SW480 (cell line): ENCODE measurements at places on chromosomes 6 and 20.

DNA sequence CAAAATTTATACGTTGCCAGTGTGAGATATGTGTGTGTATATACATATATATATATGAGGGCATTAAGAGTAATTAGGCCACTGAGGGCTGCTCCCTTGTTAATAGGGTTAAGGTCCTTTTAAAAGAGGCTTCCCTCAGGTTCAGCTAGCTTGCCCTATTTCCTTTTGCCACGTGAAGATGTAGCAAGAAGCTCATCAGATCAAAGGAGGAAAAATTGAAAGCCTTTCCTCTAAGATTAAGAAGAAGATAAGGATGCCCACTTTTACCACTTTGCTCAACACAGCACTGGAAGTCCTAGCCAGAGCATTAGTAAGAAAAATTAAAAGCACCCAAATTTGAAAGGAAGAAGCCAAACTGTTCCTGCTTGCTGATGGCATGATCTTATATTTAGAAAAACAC is 33.2 kb upstream of the ISM1 start:
- no peak for DNase-seq

DNA sequence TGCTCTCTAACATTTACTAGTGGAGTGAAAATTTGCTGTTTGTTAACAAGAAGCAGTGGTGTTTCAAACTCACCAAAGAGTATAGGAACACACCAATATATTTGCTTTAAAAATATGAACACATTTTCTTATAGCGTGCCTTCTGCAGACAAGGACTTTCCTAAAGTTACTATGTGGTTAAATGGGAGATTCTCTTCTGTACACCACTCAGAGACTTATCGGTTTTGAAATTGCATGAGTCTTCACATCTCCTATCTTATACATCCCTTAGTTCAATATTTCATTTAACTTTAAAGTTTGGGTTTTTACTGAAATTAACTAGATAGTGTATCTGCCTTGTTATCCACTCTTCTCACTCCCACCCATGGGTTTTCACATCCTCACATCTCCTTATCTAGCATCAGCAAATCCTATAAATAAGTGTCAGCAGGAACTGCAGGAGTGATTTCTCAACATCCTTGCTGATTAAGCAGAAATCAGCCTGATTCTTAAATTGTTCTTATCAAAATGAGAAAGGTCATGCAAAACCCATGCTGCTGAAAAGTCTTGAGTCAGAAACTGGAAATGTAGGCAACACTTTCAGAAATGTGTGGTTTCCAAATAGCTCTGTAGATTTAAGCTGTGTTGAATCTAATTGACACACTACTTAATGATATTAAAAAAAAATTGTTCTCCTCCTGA is 1075.6 kb upstream of the GJE1 start:
- no peak for DNase-seq

DNA sequence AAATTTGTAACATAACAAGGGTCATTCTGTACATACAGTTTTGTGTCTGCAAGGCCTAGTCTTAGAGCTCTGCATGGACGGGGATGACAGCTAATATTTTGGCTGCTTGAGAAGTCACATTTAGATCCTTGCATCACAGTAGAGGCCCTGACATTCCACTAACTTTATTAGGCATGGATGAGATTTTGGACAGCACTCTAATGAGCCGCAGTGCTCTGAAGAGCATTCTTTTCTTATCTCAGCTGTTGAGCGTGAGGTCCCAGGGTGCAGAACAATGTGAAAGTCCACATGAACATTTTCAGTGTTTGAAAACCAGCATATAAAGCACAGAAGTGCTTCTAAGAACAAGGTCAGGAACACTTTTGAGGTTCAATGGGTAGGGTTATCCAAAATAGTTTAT is 58.9 kb downstream of the IPCEF1 start:
- DNase-seq = no peak

DNA sequence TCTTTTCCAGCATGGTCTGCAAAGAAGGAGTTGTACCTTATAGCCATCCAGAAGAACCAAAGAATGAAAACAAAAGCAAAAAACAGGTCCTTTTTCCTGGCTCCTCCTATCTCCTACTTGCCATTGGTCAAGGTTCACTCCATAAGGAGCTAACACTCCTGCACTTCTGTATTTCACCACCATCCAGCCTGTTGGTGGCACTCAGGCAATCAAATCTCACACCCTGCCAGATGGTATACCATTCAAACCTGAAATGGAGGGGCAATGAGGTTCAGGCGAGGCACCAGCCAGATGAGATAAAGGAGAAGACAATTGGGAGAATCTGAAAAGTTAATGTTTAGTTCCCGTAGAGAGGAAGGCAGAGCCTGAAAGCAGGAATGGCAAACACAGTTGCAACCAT is 203.8 kb downstream of the ALDH8A1 start:
- DNase-seq = no peak

- DNase-seq = peak; percentile 30
Measured at GRCh38 chr6:119627908-119628669, 278.5 kb upstream of the MAN1A1 start.

DNA sequence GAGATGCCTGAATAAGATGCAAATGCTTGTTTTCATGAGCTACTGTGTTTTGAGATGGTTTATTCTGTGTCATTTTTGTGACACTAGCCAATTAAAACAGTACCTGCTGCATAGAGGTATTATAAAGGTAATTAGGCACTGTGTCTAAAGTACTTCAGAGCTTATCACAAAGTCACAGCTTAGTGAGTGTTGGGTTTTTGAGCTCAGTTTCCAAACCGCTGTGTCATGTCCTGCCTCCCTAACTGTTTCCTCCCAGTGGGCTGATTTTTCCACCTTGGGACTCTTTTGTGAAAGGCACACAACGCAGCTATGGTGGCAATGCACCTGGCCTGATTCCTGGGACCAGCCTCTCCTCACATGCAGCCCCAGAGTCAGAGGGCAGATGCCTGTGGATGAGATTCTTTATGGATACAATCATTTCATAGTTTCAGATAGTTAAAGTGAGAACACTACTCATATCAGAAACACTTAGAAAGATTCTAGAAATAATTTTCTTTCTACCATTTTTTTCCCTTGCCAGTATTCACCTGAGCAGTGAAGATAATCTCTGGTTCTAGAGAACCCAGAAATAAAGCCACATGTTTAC is 41.3 kb upstream of the TAGAP start:
- DNase-seq = no peak

DNA sequence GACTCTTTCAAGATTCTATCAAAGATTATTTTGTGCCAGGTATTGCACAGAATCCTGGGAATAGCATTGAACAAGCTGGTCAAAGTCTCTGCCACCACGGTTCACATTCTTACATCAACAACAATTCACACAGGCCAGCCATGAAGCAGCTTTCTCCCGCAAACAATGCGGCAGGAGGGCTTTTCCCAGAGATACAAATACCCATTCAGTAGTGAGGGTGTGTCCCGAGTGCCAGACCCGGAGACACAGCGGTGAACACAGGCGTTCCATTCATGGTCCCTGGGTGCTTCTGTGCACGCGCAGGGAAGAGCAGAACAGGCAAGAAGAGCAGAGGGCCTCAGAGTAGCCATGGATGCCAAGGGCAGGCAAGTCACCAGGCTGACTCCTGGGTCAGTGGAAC is 83.3 kb upstream of the PDE10A start:
- DNase-seq = no peak

GRCh38 chr20:61767761-61768494 is 297.8 kb downstream of the TAF4 start:
- DNase-seq = no peak

- peak; percentile 76 for DNase-seq
Measured at GRCh38 chr6:26183581-26184366, 96.5 kb downstream of the HFE start.

DNA sequence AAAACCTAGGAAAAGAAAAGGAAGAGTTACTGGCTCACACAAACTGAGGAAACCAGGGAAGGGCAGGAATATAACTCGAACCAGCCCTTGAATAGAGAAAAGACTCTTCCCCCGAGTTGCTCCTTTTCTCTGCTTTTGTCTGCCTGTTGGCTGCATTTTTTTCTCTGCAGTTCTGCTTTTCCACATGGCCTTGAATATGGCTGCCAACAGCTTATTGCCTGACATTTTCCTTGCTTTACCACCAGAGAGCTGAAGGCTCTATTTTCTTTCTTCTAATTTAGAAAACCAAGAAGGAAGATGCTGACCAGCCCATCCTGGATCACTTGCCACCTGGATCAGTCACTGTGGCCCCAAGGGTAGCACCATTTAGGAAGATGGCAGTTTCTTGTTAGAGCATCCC is 164.8 kb upstream of the MAN1A1 start:
- DNase-seq = no peak

GRCh38 chr6:148359228-148359627 is 16.6 kb downstream of the SASH1 start:
- DNase-seq = no peak

DNA sequence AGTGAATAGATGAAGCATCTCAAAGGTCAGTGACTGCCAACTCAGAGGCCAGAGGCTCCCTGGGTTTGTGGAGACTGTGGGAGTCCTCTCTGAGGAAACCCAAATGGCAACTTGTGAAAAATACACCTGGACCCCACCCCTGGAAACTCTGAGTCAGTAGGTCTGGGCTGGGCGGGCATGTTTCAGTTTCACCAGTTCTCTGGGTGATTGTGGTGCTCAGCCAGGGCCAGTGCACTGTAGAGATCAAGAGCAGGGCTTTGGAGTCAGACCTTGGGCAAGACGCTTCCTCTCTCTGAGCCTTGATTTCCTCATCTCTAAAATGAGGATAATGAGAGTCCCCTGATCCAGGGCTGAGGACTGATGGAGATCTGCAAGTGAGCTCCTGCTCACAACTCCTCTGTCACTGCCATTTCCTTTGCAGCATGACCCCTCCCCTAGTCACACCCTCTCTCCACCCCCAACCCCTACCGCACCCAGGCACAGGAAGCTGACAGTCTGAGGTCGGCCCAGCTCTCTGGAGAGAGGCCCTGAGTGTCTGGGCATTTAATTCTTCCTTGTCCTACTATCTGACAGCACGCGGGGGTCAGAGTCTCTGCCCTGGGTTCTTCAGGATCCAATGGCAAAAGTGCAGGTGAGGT is 5.1 kb downstream of the DEF6 start:
- peak; percentile 30 for DNase-seq

DNA sequence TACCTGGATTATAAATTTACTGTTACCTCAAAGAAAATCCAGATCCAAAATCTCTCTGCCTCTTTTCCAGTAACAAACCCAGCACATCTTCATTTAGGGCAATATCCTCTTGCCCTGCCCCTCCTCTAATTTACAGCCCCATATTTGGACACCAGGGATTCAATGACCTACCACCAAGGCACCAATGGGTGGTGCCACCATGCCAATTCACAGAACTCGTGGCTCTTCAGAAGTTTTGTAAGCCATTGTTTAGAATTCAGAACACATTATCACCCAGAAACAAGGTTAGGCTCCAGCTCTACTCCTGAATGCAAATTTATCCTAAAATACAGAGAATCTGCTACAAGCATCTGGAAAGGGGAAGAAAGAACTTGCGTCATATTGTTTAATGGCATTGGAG is 67.8 kb upstream of the SASH1 start:
- DNase-seq = no peak

DNA sequence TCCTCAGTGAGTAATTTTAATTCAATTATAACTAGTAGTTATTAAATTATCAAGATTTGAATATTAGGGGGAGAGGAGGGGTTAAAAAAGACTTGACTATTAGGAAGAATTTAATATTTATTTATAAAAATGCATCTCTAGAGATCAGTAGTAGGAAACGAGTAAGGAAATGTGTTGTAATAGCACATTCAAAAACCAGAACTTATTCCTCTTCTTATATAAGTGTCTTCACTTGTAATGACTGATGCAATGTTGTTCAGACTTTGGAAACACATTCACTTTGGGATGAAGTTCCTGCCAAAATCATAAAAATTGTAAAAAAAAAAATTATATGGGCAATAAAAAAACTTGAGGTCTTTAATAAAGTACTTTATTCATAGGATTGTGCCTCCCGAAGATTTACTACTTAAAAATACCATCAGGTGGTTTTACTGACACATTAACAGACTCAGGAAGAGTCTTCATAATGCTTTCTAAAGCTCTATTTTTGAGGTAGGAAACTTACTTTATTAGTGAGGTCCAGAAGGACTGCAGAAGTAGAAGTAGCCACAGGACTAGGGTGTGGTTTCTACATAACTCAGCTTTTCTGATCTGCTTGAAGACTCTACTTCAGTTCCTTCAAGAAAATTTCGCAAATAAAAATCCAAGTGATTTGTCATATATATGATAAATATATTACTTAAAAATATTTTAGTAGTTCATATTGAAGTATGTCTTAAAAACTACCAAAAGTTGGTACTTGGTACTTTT is 59.8 kb downstream of the CCDC170 start:
- DNase-seq = no peak

DNA sequence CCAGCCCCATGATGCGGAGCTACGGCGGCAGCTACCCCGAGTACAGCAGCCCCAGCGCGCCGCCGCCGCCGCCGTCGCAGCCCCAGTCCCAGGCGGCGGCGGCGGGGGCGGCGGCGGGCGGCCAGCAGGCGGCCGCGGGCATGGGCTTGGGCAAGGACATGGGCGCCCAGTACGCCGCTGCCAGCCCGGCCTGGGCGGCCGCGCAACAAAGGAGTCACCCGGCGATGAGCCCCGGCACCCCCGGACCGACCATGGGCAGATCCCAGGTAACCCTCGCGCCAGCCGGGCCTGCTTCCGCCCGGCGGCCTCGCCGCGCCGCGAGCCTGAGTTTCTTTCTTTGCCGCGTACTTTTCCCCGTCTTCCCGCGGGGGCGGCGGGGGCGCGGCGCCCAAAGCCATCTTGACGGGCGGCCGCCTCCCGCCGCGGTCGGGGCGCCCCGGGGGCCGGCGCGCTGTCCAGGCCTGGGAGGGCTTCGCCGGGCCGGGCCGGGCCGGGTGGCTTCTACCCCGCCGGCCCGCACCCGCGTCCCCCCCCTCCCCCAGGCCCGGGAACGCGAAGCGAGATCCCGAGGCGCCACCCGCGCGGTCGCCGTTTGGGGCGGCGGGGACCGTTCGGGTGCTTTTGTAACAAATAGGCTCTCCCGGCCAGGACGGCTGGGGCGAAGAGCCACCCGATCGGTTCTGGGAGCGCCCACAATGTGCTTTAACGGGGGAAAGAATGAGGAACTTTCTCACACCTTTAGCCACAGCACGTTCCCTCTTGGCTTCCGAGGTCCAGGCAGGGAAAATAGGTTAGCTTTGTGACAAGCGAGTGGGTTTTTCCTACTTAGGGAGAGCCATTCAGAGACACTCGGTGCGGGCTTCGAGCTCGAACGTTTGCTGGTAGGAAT is 2.3 kb downstream of the ARID1B start:
- peak; percentile 22 for DNase-seq

- peak; percentile 69 for DNase-seq
Measured at GRCh38 chr6:1636971-1637871, 27.5 kb downstream of the FOXC1 start.

GRCh38 chr20:25296094-25297093 is 48.5 kb downstream of the PYGB start:
- DNase-seq = peak; percentile 56

- peak; percentile 88 for DNase-seq
Measured at GRCh38 chr20:62702895-62703852, 5.5 kb upstream of the NTSR1 start.
